HuH-7 (cell line): ENCODE measurements at places on chromosomes 1 and 21.

- peak; percentile 69 for DNase-seq
Observed at GRCh38 chr1:85137660-85138059, 63.2 kb downstream of the SYDE2 start.

GRCh38 chr1:15417059-15417934 is 7.6 kb downstream of the EFHD2 start:
- no peak for DNase-seq

GRCh38 chr1:57422271-57423134 is 1.4 kb downstream of the DAB1 start:
- peak; percentile 64 for DNase-seq

- no peak for DNase-seq
Observed at GRCh38 chr1:225763716-225764548, 13.7 kb upstream of the SRP9 start.

- peak; percentile 60 for DNase-seq
Observed at GRCh38 chr1:232635778-232636356, 5.9 kb upstream of the SIPA1L2 start.

- no peak for DNase-seq
Observed at GRCh38 chr21:45962531-45963231, 18.9 kb upstream of the COL6A1 start.

- DNase-seq = no peak
Observed at GRCh38 chr1:205920861-205921569, 22.2 kb downstream of the SLC26A9 start.

GRCh38 chr1:186536273-186536890 is 75.5 kb upstream of the PDC start:
- DNase-seq = no peak

GRCh38 chr1:5911871-5912271 is 80.4 kb downstream of the NPHP4 start:
- no peak for DNase-seq

DNA sequence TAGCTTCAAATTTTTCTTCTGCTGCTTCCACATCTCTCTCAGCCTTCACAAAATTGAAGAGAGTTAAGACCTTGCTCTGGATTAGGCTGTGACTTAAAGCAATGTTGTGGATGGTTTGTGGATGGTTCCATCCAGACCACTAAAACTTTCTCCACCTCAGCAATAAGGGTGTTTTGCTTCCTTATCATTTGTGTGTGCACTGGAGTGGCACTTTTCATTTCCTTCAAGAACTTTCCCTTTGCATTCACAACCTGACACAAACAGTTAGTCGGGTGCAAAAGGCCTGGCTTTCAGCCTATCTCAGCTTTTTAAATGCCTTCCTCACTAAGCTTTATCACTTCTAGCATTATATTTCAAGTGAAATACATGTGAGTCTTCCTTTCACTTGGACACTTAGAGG is 30.3 kb downstream of the DENND1B start:
- DNase-seq = no peak

DNA sequence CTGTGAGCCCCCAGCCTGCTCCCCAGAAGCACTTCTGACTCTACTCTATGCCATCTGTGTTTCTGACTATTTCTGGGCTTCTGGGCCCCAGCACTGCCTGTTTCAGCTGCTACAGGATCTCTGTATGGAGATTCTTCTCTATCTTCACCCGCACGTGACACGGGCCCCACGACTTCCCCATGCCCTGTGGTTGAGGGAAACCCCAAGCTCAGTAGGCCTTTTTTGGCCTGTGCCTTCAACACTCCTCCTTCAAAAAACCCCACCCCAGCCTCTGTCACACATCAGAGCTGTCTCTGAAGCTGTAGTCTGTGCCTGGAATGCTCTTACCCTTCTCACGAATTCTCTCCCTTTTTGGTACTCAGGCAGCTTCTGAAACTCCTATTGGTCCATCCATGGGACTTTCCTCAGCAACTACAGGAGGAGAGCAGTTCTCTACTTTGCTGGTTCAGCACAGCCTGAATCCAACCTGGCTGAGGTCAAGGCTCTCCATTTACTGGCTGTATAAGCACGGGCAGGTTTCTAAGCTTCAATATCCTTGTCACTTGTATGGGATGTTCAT is 2.0 kb upstream of the NID1 start:
- DNase-seq = no peak

DNA sequence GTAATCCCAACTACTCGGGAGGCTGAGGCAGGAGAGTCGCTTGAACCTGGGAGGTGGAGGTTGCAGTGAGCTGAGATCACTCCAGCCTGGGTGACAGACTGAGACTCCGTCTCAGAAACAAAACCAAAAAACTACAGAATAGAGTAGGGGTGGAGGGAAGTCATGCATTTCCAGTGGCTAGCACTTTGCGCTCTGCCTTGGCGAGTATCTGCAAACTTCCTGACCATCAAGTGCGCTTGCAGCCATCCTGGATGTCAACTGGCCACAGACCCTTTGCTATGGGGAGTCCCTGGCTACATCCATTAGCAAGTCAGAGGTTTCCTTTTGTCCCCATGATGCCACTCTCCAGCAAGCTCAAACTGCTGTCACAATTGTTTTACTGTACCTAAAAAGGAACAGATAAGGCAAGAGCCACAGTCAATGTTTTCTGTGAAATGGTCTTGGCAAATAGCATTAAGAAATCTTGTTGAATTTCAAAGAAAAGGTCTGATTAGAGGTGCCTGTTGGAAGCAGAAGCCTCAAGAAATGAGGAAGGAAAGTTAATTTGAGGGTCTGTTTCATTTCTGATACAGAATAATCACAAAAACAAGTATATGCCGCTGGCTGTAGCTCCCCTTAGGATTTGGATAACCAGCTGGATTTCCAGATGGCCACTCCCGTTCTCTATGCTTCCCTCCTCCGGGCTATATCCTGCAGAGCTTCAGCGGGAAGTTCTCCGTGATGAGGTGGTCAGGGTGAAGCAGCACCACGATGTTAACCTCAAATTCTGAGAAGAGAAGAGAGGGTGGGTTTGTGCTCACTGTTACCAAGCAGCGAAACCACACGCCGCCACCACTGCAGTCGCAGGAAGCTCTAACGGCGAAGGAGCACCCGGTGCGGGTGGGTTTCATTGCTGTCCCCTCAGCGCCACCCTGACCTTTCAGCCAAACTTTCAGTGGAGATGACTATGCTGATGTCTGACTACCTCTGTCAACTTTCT is 42.0 kb downstream of the VPS26C start:
- no peak for DNase-seq

DNA sequence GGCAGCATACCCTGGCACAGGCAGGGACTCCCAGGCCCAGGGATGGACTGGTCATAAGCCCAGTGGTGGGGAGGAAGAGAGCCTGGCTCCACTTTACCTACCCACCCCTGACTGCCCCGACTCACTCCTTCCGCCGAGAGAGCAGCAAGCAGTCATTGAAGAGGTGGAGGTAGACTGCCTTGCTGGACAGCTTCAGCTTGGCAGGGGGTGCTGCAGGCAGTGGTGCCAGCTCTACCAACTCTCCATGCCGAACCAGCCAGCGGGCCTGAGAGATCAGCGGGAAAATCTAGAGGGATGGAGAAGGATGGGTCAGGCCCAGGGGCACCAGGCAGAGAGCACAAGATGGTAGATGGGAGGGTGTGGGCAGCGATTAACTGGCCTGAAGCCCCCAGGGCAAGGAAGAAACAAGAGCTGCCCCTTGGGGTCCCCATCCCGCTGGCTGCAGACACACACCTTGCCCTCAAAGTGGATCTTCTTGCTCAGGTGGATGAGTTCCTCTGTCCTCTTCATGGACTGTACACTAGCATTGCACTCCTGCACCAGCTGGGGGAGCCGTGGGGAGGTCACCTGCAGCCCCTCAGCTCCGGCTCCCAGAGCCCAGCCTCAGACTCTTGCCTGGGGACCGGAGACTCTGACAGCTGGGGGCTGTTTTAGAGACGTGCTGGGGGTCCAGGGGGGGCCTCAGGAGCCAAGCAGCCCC is 7.7 kb downstream of the ARHGEF19 start:
- DNase-seq = peak; percentile 70
